Femur (tissue), 1 donor: ENCODE measurements at places on chromosomes 7 and 10.

DNA sequence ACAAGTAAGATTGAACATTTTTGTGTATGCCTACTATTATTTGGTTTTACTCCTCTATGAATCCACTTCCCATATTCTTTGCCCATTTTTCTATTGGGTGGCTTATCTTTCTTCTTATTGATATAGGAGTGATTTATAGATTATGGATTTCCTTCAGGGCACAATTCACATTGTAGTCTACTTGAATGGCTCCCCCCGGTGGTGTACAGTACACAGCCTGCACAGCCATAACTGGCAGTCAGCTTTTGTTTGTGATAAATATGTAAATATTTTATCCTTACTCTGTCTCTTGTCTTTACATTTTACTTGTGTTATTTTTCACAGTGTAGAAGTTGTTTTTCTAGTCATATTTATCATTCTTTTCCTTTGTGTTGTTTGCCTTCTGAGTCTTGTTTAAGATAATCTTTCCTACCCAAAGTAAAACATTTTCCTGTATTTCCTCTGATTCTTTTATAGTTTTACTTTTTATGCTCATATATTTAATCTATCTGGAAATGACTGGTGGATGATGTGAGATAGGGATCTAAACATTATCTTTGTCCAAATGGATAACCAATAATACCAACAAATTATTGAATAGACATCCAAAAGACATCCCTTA lies 23.9 kb upstream of the CALD1 start:
- no peak for DNase-seq

GRCh38 chr7:2360796-2361195 lies 6.2 kb downstream of the EIF3B start:
- DNase-seq, result no peak

- DNase-seq, result no peak
Measured at GRCh38 chr7:109611656-109612055, 1042.0 kb downstream of the DNAJB9 start.

DNA sequence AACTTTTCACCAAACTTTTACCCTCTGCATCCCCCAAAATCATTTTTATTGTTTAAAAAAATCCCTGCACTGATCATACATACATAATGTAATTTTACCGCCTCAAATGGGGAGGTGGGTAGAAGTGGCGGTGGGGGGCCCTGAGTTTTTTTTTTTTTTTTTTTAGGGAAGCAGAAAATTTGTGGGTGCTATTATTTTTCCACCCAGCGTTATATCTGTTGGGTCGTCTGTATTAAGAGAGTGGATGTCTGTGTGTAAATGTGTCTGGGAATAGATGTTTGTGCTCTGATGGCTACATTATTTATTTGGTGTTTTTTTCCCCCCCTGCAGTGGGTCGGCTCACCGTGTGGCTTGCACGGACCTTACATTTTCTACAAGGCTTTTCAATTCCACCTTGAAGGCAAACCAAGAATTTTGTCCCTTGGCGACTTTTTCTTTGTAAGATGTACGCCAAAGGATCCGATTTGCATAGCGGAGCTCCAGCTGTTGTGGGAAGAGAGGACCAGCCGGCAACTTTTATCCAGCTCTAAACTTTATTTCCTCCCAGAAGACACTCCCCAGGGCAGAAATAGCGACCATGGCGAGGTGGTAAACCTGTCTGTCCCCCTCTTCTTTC lies 438 bp downstream of the ARID5B start:
- no peak for DNase-seq

GRCh38 chr7:91953618-91954017 lies 13.0 kb downstream of the AKAP9 start:
- no peak for DNase-seq

DNA sequence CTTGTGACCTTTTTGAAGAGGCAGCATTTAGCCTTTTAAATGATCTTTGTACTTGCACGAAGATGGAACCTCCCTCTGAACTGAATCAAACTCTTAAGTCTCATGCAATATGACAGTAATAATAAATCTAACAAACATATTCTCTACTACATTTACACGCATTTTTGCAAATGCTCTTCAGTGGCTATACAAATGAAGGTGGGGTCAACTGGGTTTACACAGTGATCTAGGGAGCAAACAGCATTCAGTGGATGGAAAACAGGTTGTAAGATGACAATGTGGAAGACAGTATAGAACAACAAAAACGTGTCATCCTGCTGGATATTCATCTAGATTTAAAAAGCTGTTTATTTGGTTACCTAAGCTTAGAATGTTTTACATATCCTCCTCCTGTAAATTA lies 7.5 kb downstream of the CCDC186 start:
- DNase-seq, result no peak

DNA sequence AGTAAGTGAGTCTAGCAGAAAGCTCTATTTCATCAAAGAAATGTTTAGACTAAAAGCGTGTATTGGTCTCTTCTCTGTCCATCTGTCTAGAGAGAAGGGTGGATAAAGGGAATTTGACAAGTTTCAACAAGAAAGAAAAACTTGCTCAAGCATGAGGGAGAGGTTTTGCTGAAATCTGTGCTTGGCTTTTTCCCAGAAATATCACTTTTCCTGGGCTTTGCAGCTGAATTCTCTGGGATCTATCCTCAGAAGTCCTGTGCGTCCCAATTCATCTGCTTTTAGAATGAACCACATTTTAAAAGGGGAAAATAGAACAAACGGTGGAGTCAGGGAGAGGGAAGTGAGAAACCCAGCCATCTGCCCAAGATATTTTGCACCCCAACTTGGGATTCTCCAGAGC lies 59.6 kb upstream of the CELF2 start:
- no peak for DNase-seq

- DNase-seq, result no peak
Measured at GRCh38 chr10:79434223-79434687, 11.2 kb downstream of the ZCCHC24 start.

DNA sequence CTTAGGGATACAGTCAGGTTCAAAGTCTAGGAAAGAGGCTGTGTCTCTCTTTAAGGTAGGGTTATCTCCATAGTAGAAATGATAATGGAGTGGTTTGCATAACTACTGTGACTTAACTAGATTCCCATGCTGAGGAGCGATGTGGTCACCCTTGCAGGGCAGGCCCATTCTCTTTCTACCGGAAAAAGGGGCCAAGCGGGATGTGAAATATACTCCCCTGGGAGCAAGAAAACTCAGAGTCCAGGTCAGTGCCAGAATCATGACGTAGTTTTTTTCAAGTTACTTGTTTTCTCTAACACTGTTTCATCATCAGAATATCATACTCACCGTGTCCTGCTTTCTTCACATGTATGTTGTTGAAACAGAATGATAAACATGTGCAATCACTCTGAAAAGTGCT lies 649.0 kb upstream of the ANKRD30A start:
- DNase-seq, result no peak

DNA sequence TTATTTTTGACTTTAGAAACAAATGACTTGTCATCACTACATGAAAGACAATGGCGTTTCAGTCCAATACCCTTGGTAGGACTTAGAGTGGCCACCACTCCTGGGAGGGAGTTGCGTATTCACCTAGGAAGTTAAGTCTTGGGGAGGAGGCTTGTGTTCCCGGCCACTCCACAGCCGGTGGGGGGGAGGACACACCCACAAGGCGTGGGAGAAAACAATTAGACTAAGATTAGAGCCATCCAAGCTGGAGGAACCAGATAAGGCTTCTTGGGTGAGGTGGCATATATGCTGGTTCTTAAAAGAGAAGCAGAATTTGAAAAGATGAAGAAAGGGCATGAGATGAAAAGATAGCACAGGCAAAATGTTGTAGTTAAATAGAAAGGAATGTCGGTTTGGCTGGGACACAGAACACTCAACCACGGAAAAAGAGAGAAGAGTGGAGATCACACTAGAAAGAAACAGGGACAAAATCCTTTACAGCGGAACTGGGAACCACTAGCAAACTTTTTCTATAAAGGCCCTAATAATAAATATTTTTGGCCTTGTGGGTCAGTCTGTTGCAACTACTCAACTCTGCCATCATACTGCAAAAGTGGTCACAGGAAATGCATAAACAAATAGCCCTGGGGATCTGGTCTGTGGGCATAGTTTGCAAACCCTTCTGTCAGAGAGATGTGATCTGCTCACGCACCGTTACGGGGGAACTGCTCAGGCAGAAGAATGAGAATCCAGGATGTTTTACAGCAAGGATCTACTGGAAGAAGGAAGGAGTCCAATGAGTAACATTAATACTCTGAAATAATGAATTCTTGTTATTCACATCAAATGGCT lies 651.8 kb downstream of the PARD3 start:
- no peak for DNase-seq

DNA sequence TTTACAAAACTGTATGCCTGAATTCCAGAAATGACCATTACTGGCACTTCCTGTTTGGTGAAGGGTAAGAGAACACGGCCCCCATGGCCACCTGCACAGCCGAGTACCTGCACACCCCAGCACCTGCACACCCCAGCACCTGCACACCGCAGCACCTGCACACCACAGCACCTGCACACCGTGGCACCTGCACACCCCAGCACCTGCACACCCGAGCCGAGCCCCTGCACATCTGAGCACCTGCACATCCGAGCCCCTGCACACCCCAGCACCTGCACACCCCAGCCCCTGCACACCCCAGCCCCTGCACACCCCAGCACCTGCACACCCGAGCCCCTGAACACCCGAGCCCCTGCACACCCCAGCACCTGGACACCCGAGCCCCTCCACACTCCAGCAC lies 243.5 kb downstream of the DNAJB6 start:
- DNase-seq, result no peak

DNA sequence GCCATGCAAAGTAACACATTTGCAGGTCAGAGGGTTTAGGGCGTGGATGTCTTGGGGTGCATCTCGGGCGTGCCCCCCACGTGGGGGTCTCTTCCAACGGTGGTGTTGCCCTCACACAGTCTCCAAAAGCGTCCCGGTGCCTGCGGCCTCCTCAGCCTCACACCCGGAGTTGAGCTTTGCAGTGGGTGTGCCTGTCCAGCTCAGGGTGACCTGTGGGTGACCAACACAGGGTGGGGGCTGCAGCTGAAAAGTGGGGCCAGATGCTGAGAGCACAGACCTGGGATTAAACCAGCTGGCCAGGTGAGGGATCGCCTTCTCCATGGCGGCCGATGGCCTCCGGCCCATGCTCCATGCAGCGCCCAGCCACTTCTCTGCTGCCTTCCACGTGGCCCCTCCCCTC lies 63.1 kb downstream of the PWWP2B start:
- no peak for DNase-seq

DNA sequence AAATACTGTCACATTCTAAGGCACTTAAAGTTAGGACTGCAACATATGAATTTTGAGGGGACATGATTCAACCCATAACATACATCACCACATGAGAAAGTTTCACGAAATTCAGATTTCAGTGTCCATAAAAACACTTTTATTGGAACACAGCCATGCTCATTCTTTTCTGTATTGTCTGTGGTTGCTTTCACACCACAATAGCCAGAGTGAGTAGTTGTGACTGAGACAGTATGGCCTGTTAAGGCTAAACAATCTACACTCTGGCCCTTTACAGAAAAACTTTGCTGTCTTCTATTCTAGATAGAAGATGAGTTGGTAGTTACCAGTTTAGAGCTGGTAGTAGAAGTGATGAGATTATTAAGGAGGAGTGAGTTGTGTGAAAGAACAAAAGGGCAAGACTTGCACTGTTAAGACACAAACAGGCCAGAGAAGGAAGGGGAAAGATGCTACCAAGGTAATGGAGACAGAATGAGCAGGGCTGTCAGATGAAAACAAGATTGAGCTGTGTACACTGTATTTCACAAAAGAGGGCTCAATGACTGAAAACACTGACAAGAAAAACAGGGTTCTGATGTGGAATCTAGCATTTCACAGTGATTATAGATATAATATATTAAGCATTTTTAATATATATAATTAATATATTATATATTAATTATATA lies 108.6 kb downstream of the PPP1R3A start:
- no peak for DNase-seq

- DNase-seq, result peak; percentile 24
Measured at GRCh38 chr10:25725917-25726716, 207.9 kb upstream of the MYO3A start.

- DNase-seq, result no peak
Measured at GRCh38 chr10:51911723-51912122, 212.3 kb upstream of the CSTF2T start.

GRCh38 chr7:139033346-139034114 lies 2.3 kb downstream of the ZC3HAV1L start:
- DNase-seq, result no peak

GRCh38 chr7:69599955-69600709 lies 1.9 kb downstream of the AUTS2 start:
- peak; percentile 50 for DNase-seq

DNA sequence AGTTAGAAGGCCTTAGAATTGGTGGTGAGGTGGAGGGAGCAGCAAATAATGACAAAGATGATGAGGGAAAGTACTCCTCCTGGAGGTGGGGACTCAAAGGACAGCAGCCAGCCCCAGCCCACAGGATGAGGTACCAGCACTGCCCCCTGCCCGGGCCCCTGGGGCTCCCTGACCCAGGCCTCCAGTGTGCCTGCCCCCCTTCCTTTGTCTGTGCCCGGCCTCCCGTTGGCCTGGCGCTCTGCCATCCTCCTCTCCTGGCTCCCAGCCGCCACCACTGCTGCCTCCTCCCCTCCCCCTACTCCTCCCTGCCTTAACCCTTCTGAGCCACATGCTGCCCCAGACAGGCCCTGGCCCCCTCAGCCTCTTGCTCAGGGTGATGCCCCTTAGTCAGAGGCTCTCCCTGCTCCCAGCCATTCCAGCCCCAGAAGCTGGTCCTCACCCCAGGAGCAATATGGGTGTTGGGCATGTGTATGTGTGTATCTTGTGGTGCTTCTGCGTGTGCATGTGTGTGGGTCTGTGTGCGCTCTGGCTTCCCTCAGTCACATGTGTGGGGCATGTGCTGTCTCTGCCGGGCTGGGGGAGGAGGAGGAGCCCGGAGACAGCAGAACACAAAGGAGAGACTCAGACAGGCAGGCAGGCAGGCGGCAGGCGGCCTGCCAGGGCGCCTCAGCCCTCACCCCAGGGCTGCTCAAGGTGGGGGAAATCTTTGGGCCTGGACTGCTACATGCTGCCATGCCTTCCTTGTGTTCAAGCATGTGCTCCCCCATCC lies 2.6 kb downstream of the LDB1 start:
- DNase-seq, result peak; percentile 92

DNA sequence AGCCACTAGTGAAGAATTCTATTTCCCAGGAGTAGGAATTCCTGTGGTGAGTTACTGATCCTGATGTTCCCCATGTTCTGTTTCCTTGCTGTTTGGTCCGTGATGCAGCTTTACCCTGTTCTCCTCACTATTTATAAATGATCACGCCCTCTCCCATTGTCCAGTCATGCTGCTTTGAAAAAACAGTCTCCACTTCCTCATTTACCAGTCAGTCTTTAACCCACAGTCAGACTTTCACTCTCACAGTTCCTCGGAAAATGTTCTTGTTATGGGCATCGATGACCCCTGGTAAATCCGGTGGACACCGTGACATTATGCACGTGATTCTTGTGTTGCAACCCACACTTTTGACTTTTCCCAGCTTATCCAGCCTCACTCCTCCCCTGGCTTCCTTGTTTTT lies 14.4 kb downstream of the SCIN start:
- peak; percentile 33 for DNase-seq
